ENCODE measurements at places on chromosomes 3 and 15. TPM values are rescaled to one million over a fixed set of nuclear protein-coding genes. Genes with fewer than 3 reads are reported as not detected.

Gene UROC1
- total RNA-seq = not detected

Gene CD80
- not detected for total RNA-seq

GRCh38 chr15:59993950-59994401, 10.1 kb upstream of the FOXB1 start:
- no peak for DNase-seq

DNA sequence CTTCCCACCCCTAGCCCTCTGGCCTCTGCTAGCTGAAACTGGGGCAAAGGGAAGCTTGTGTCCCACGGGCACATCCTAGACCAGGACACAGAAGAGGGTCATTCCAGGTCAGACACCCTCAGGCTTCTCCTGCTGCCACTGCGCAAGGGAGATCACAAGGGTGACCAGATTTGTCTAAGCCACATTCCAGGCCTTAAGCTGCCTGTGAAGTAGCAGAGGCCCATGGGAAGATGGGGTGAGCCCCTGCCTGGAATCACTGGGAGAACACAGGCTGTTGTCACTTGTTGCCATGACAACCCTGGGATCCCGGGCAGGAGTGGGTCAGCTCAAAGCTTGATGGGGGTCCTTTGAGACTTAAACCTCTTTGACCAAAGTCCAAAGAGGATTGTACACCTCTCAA, 10.8 kb downstream of the STRA6 start:
- DNase-seq = no peak

GRCh38 chr3:167787440-167787839, 51.9 kb downstream of the SERPINI1 start:
- DNase-seq = no peak

DNA sequence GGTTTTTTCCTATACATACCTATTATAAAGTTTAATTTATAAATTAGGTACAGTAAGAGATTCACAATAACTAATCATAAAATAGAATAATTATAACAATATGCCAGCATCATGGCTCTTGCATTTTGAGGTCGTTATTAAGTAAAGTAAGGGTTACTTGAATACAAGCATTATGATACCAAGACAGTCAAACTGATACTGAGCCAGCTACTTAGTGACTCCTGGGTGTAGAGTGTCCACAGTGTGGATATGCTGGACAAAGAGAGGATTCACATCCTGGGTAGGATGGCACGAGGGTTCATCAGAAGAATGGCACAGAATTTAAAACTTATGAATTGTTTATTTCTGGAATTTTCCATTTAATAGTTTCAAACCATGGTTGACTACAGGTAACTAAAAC, 157.2 kb upstream of the IL12A start:
- no peak for DNase-seq

DNA sequence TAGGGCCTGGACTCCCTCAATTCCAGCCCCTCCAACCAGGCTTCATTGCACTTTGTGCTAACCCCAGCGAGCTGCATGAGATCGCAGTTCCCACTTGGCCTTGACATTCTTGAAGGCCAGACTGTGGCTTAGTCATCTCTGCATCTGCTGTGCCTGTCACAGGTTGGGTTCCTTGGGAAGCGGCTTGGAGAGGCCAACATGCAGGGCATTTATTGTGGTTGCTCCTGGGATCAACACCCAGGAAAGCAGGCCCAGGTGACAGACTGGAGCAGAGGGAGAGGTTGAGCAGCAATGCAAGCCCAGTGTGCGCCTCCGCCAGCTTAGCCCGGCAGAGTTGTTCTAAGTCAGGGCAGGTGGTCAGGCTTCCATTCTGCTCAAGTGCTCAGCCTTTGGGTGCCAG, 10.5 kb downstream of the ABCF3 start:
- DNase-seq = no peak

DNA sequence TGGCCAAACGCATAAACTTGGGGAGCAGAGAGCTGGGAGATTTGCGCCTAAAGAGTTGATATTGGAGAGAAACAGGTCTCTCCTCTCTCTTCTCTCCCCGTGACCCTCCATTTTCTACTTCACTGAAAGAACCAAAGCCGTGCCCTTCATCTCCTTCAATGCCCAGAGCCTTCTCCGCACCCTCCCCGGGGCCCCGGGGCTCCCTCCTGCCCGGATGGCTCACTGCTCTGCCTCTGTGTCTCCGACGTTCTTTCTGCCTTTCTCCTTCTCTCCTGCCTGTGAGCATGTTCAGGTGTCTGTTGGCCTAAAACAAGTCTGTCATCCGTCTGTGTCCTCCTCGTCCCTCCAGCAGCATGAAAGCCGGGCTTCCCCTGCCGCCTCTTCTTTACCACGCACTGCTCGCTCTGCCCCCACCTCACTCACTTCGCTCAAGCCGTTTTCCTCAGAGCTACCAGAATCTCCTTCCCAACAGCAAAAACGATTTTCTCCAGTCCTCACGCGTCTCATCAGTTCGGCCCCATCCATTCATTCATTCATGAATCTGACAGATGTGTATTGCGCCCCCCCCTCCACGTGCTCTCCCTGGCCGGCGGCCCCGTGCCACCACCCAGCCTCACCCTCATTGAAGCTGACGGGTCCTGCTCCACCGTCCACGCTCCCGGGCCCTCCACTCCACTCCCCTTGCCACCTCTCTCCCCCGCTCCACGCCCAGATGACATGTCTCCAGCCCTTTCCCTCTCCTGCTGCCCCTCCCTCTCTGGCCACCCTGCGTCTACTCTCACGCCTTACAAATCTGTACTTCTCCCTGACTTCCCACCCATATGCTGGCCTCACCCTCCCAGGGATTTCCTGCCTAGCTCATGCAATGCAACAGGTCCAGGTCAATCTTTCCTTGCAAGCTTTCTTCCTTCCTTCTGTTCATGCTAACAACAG, 10.2 kb downstream of the MUC4 start:
- no peak for DNase-seq

GRCh38 chr3:175007306-175007705, 148.2 kb downstream of the NAALADL2 start:
- DNase-seq = no peak

All from MG63 (cell line).